ENCODE measurements at places on chromosomes 1 and 21.

GRCh38 chr1:67676946-67677345 lies 8.1 kb upstream of the GADD45A start:
- no peak for DNase-seq

GRCh38 chr1:227855687-227856086 lies 40.2 kb downstream of the PRSS38 start:
- no peak for DNase-seq

DNA sequence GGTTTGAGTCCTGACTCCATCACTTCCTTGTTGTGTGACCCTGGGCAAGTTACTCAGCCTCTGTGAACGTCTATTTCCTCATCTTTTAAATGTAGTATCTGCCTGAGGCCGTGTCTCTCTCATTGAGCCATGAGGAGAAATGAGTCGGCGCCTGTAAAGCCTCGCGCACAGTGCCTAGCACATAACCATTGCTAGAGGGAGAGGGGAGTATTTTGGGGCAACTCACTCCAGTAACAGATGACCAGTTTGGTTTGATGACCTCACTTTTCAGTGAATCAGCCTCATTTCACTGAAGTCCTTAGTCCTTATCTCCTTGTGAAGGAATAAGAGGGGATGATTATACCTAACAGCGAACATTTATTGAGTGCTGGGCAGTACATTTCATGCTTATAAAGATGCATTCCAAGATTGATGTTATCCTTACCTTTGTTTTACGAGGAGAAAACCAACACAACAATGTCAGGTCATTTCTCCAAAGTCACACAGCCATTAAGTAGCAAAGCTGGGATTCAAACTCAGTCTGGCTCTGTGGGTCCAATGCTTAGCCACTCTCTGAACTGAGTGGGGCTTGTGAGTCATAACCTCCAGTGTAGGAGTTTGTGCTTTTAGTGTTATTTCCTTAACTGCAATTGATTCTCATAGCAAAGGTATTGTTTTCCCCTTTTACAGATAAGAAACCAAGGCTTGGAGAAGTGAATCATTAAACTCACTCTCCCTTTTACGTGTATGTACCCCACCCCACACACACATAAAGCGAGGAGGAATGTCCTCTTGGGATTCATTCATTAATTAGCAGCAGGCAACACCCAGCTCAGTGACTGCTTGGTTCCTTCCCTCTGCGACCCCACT lies 25.9 kb downstream of the KCNC4 start:
- DNase-seq, result no peak

- DNase-seq, result no peak
Observed at GRCh38 chr21:17550671-17551308, 37.9 kb downstream of the CXADR start.

GRCh38 chr1:55071477-55071876 lies 32.1 kb downstream of the PCSK9 start:
- no peak for DNase-seq

- no peak for DNase-seq
Observed at GRCh38 chr1:109773900-109774485, 10.3 kb upstream of the EPS8L3 start.

DNA sequence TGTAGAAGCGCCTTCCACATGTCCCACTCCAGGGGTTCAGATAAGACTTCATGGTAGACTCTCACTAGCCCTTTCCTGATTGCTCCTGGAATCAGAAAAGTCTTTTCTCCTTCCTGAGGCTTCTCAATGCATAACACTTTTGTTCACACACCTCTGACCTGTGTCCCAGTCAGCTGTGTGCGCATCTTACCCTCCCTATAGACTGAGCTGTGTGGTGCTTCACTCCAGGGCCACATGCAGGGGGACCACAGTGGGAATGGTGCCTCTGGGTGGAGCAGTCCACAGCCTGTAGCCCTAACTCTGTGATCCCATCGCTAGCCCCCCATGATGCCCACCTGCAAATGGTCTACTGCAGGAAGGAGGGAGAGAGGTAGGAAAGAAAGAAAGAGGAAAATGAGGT lies 84.0 kb upstream of the TLR5 start:
- DNase-seq, result no peak

- DNase-seq, result no peak
Observed at GRCh38 chr1:156804572-156805243, 11.9 kb downstream of the SH2D2A start.

GRCh38 chr1:157691285-157691920 lies 9.2 kb downstream of the FCRL3 start:
- no peak for DNase-seq

DNA sequence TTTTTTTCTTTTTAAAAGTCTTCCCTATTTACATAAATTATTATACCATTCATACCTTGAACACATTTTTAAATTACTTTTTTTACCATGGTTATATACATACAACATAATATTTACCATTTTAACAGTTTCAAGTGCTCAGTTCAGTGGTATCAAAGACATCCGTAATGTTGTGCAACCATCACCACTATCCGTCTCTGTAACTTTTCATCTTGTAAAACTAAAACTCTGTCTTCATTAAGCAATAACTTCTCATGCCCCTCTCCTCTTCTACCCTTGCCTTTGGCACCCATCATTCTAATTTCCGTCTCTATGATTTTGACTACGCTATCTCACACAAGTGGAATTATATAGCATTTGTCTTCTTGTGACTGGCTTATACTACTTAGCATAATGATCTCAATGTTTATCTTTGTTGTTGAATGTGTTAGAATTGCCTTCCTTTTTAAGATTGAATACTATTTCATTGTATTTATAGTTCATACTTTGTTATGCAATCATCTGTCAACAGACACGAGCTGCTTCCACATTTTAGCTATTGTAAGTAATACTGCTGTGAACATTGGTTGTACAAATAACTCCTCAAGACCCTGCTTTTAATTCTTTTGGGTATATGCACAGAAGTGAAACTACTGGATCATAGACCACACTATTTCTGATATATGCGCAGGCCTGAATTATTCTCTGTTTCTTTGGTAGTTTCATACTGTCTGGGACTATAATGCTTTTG lies 689.5 kb upstream of the NCAM2 start:
- DNase-seq, result no peak

GRCh38 chr1:8604041-8604945 lies 213.1 kb downstream of the RERE start:
- no peak for DNase-seq

DNA sequence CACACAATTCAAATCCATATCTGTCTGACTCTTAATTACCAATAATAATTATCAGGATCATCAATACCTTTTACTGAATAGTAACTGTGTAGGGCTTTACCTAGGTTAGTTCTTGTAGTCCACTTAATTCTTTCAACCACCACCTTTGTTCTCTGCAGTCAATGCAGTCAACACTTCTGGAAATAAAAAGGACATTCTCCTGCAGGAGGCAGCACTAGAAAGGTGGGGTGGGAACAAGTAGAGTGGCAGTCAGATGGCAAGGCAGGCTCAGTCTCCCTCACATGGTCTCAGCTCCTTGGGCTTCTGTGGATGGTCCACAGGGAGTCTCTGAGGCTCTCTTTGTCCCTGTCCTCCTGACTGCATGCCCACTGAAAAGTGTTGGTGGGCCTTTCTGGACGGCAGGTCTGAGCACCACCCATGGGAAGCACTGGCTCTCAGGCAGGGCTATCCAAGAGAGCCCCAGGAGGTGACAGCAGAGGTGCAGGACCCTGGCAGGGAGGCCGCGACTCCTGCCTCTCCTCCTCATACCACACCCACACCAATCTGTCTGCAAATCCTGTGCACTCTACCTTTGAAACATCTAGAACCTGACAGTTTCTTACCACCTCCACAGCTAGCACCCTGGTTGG lies 237.3 kb downstream of the FOXD2 start:
- no peak for DNase-seq

- DNase-seq, result no peak
Observed at GRCh38 chr1:161083748-161084596, 5.4 kb downstream of the NECTIN4 start.

GRCh38 chr1:36126005-36126716 lies 1.1 kb upstream of the COL8A2 start:
- DNase-seq, result no peak

- no peak for DNase-seq
Observed at GRCh38 chr1:156487862-156488261, 12.7 kb downstream of the MEF2D start.

DNA sequence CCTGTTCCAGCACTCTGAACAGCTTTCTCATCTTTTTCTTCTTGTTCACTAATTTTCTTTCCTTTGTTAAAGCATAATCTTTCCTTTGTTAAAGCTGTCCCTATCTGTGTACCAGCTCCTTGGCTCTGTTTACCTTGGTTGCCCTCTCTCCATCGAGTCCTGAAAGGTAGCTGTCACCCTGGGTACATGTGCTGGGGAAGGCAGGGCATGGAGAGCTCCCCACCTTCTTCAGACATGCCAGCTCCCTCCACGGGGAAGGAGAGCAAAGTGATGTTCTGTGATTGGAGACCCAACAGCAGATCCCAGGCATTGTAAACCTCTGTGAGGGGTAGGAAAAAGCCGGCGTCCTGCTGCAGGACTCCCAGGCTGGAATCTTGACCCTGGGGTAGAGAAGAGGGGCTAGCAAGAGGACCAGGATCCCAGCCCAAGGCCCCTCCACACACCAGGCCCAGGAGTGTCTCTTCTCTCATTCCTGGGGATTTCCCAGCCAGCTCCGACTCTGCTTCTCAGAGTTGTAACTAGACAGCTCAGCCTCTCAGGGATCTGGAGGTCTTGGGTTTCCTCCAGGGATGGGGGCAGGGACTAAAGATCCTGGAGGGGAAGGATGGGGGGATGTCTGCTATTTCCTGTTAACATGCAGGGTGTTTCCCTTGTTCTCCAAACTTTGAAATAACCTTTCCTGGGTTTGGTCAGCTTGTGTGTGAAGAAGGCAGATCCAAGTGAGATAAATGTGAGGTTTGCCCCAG lies 34.4 kb downstream of the TMCC2 start:
- no peak for DNase-seq

- DNase-seq, result no peak
Observed at GRCh38 chr1:248046536-248046935, at the start of gene OR2L3. Gene OR2L3 (plus strand): TSS chr1:248046836. CDS start chr1:248060682, 13,846 bp downstream.

- DNase-seq, result no peak
Observed at GRCh38 chr21:45827302-45827692, 154.3 kb upstream of the COL6A1 start.

GRCh38 chr1:29504709-29505410 lies 268.5 kb downstream of the PTPRU start:
- DNase-seq, result no peak

DNA sequence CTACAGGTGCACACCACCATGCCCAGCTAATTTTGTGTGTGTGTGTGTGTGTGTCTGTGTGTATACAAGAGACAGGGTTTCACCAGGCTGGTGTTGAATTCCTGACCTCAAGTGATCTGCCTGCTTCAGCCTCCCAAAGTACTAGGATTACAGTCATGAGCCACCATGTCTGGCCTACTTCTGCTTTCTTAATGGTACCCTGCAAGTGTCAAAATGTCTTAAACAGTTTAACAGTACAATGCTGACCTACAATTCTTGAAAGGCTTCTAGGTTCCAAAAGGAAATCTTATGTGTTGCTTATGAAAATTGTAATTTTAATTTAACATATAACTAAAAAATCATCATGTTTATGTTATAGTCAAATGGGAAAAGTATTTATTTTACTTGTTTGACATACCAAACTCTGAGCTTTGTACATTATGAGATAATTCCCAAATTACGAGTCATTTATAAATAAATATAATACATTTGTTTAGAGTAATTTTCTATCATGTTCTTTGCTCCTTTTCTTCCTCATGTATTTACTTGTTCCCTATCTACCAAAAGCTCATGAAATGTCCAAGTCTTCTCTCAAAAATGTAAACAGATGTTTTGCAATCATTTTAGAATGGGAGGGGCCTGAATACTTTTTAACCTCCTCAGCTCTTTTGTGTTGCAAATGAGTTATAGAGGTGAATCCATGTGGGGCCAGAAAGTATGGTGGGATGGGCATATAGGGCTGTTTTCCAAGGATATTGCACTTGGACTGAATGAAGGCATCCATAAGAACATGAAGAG lies 8.4 kb upstream of the VCAM1 start:
- DNase-seq, result no peak

DNA sequence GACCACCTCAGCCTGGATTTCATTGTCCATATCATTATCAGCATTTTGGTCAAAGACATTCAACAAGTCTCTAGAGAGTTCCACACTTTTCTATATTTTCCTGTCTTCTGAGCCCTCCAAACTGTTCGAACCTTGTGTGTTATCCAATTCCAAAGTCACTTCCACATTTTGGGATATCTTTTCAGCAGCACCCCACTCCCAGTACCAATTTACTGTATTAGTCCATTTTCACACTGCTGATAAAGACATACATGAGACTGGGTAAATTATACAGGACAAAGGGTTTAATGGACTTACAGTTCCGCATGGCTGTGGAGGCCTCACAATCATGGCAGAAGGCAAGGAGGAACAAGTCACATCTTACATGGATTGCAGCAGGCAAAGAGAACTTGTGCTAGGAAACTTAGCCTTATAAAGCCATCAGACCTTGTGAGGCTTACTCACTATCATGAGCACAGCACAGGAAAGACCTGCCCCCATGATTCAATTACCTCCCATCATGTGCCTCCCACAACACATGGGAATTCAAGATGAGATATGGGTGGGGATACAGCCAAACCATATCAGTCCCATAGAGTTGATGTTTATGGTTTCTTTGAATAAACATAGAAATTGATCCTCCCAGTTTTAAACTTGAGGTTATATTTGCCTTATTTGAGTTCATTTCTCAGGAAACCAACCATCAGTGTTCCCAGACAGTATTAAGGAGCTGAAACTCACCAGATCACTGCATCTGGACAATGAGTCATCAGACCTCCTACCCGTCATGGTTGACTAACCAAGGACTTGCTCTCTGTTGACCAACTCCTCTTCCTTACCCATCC lies 322.7 kb upstream of the DUSP10 start:
- no peak for DNase-seq

DNA sequence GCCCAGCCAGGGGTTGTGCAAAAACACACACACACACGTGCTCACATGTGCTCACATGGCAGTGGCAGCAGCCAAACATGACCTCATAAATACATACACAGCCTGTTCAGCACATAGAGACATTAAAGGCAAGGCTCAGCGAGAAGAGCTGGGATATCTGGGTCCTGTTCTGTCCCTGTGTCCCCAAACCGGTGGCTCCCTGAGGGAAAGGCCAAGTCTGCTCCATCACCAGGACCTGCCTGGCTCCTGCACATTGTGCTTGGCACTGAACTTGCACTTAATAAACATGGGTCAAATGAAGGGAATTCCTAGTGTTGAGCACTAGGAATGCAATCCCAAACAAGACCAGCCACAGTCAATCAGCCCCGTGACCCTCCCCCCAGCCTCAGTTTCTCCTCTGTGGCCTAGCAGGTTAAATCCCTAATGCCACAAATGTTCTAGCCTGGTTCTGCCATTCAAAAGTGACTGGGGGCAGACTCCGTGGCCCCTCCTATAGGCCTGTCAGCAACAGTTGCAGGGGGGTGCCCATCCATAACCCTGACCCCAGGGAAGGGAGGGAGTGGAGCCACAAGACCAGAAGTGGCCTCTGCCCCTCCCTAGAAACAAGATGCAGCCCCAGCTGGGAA lies 160.9 kb upstream of the VAMP3 start:
- DNase-seq, result no peak

DNA sequence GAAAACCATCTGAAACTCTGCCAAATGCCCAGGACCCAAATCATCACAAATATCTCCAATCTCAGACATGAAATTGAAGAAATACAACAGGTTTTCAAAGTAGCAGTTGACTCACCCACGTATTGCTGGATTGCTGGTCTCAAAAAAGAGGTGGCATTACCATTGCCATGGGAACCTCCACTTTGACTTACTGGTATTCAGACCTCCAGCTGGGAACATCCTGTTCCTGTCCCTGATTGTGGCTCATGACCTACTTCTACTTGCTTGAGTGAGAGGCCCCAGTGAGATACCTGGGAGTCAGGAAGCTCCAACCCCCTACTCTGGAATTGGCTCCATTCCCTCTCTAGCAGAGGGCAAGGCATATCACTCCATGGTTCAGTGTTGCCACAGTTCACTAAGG lies 64.6 kb downstream of the NMNAT2 start:
- DNase-seq, result no peak
